ENCODE measurements at places on chromosomes 12 and 14.

DNA sequence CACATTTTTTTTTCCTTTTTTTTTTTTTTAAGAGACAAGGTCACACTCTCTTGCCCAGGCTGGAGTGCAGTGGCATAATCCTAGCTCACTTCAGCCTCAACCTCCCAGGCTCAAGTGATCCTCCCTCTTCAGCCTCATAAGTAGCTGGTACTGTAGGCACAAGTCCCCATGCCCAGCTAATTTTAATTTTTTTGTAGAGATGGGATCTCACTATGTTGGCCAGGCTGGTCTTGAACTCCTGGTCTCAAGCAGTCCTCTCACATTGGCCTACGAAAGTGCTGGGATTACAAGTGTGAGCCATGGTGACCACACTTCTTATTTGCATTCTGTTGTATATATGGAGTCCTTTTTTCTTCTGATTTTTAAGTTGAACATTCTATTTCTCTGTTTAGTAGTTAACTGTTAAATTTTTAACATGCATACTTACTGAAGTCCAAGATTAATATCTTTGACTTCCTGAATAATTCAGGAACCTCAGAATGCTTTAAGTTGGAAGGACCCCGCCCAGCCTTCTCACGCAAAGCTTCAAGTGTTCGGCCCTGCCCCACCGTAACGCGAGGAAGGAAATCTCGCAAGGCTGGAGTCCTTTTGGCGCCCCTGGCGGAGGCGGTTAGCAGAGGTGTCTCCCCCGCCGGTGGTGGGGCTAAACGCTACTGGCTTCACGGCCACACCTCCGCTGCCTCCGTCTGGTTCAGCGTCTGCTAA lies 21.6 kb downstream of the SPATS2 start:
- peak; percentile 38 for DNase-seq

- DNase-seq = no peak
Measured at GRCh38 chr14:63544591-63545299, 1.6 kb upstream of the PPP2R5E start.

DNA sequence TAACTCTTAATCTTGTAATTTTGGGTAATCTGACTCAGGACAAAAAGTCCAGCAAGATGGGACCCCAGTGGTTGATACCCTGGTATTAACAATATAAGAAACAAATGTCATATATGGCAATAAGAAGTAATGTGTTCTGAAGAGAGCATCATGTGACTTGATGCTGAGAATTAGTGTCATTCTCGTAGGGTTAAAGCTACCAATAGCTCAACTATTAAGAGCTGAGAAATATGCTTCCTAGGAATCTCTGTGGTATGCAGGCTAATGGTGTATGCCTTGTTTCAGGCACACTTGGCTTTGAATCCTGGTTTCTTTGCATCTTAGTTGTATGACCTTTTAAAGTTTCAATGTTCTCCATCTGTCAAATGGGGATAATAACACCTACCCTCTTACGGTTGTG lies 9.1 kb downstream of the MYRFL start:
- DNase-seq = no peak

GRCh38 chr12:87513536-87514280 lies 515.5 kb downstream of the C12orf50 start:
- no peak for DNase-seq

DNA sequence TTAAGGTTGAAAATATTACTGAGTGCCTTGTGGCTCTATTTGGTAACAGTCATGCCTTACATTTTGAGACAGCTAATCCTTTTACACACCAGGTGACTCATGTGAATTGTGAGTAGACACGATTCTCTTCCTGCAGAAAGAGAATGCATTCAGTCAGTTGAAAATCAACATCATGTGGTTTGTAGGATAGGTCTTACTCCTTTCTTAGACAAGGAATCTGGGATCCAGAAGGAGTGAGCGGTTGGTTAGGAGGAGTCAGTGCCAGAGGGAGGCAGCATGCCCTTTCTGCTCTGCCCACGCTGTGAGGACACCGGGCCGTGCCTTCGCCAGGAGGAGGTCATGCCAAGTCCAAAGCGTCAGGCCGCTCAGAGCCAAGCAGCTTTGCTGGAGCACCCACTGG lies 47.6 kb downstream of the TRAF3 start:
- no peak for DNase-seq

- no peak for DNase-seq
Measured at GRCh38 chr12:49058366-49059044, 2.1 kb downstream of the KMT2D start.

DNA sequence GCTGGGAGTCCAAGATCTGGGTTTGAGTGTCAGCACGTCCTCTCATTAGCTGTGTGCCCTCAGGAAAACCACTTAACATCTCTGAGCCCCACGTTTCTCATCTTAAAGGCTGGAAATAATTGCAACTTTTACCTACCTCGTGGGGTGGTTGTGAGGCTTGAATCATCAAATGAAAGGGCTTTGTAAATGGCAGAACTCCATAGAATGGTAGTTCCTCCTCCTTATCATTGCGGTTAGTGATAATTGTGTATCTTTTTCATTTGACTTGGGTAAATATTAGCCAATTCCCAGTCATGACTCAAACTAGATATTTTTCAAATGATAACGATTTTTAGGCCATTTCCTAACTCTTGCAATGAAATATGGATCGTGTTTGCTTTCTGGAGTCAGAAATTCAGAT lies 205.5 kb downstream of the CHST11 start:
- no peak for DNase-seq

GRCh38 chr12:23895792-23896218 lies 53.7 kb downstream of the SOX5 start:
- no peak for DNase-seq

- DNase-seq = no peak
Measured at GRCh38 chr14:69657950-69658355, 46.6 kb downstream of the SUSD6 start.

DNA sequence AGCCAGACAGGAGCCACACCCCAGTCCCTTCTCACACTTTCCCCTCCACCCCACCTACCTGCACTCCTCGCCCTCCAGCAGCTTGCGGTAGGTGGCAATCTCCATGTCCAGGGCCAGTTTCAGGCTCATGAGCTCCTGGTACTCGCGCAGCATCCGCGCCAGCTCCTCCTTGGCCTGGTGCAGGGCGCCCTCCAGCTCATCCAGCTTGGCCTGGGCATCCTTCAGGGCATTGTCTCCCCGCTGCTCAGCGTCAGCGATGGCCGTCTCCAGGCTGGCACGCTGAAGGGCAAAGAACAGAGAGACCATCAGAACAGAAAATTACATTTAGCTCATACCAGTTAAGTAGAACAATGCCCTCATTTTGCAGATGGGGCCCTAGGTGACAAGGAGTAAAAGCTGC lies 5.5 kb downstream of the KRT74 start:
- DNase-seq = no peak

DNA sequence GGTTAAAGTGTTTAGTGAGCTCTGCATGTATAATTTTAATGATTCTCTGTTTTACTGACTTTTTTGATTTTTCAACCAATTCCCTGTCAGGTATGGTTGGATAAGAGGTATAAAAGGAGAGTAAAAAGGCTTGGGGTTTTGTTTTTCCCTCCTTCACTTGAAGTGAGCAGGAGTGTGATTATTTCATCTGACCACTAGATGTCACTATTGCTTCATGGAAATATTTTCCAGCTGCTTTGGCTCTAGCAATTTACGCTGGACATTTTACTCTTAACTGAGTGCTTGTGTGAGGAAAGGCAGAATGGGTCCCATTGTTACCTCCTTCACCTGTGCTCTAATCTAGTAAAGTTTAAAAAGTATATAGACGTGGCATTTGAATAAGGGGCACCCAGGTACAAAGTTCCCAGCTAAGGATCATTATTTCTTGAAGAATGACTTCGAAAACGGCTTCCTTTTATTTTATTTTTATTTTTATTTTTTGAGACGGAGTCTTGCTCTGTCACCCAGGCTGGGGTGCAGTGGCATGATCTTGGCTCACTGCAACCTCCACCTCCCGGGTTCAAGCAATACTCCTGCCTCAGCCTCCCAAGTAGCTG lies 66.5 kb downstream of the TBC1D30 start:
- no peak for DNase-seq

DNA sequence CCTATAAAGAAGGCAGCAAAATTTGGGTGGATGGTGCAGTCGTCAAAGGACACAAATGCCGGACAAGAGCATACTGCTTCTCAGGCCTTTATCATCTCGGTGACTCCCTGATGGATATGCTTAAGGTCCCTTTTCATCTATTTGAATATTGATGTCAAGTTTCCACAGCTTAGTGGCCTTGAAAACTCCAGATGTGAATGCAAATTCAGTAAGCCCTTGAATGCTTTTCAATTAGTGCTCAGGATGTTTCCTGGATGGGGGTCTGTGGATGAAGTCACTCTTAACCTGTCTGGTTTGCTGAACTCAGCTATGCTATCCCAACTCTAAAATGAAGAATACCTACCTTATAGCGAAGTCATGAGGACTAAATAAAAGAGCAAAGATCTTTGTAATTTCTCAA lies 10.7 kb downstream of the REM2 start:
- DNase-seq = no peak

DNA sequence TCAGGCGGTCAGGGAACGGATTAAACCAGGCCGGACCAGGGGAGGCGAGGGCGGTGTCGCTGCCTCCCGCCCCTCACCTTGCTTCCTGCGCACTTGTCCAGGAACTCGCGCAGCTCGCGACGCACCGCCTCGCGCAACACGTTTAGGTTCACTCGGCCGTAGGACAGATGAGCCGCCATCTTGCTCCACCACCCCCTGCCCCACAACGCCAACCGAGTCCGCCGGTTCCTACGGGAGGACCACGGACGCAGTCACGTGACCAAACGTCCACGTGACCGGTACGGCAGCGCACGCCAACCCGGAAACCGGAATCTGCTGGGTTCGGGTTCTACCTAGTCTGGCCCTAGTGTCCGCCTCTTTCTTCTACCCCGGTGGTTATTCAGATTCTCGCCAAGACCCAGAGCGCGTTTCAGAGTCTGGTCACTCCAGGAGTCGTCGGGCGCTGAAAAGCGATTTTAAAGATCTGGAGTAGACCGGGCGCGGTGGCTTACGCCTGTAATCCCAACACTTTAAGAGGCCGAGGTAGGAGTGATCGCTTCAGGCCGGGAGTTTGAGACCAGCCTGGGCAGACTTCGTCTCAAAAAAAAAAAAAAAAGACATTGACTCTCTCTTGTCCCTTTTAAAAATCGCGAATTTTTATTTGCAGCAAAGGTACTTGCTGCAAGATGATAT lies at the start of gene VPS33A:
VPS33A (minus strand) TSS at position 265 of the 672 bp plus-strand sequence; CDS start at position 179, 86 bp downstream.
- peak; percentile 95 for DNase-seq

- no peak for DNase-seq
Measured at GRCh38 chr12:54053003-54053750, 458 bp upstream of the HOXC4 start.

GRCh38 chr12:131239384-131240094 lies 285.8 kb downstream of the ADGRD1 start:
- DNase-seq = no peak

GRCh38 chr14:35998303-35998702 lies 172.2 kb downstream of the BRMS1L start:
- no peak for DNase-seq
